ENCODE measurements at places on chromosomes 6 and 20.
A peak's percentile ranks its signal among the peaks of the same experiment; 100 is the strongest.

DNA sequence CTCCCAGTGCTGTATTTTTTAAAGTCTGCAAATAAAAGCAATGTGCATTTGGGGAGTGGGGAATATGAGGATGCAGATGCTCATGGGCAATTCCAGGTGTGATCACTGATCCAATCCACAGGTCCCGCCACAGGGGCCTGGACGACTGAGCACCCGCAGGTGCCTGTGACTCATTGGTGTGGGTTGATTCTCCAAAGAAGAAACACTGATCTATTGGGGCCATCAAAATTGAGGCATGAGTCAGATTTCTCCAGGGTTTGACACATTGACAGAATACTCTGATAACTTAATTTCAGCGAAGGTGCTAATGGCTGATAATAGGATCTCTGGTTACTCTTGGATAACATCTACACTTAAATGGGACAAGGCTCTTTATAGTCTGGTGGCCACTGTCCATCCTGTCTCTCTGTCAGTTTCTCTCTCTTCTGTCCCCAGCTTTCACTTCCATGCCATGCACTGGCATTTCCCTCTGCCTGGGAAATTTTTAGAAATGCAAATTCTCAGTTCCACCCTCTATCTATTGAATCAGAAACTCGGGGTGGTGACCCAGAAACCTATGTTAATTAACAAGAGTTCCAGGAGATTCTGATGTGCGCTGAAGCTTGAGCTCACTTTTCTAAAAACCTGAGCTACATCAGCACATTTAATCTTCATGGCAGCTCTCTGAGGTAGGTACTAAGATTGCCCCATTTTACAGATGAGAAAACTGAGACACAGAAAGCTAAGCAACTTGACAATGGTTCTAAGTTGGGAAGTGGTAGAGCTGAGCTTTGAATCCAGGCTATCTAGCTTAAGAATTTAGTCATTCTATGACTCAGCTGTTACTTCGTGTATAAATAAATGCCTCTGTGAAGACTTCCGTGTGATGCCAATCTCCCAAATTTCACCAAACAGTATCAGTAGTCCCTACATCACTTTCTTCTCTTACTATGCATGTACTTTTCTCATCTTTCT is 10.2 kb upstream of the RCAN2 start:
- DNase-seq: no peak

DNA sequence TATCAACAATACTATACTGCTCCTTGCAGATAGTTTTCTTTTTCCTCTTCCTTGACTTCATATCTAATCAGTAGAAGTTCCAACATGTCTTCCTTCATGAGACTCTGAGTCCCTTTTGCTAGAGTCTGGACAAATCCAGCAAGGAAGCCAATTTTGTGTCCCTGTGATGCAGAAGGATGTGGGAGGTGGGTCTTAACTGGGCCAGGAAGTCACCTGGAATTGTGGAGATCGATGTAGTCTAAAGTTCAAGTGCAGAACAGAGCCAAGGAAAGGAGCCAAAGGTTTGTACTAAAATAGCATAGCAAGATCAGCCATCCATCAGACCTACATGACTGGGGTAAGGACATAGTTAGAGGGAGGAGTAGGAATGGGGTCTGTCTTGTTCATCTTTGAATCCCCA is 37.6 kb downstream of the SPTLC3 start:
- DNase-seq: no peak

- DNase-seq: peak; percentile 20
Measured at GRCh38 chr20:32761831-32762753, at the start of gene DNMT3B. Gene DNMT3B (plus strand): TSS chr20:32762385. CDS start chr20:32780324, 17,939 bp downstream.

GRCh38 chr6:235763-236360 is 56.4 kb upstream of the DUSP22 start:
- peak; percentile 34 for DNase-seq

- DNase-seq: no peak
Measured at GRCh38 chr6:159035891-159036290, 8.9 kb downstream of the TAGAP start.

- no peak for DNase-seq
Measured at GRCh38 chr6:151630991-151631655, 137.3 kb downstream of the CCDC170 start.

DNA sequence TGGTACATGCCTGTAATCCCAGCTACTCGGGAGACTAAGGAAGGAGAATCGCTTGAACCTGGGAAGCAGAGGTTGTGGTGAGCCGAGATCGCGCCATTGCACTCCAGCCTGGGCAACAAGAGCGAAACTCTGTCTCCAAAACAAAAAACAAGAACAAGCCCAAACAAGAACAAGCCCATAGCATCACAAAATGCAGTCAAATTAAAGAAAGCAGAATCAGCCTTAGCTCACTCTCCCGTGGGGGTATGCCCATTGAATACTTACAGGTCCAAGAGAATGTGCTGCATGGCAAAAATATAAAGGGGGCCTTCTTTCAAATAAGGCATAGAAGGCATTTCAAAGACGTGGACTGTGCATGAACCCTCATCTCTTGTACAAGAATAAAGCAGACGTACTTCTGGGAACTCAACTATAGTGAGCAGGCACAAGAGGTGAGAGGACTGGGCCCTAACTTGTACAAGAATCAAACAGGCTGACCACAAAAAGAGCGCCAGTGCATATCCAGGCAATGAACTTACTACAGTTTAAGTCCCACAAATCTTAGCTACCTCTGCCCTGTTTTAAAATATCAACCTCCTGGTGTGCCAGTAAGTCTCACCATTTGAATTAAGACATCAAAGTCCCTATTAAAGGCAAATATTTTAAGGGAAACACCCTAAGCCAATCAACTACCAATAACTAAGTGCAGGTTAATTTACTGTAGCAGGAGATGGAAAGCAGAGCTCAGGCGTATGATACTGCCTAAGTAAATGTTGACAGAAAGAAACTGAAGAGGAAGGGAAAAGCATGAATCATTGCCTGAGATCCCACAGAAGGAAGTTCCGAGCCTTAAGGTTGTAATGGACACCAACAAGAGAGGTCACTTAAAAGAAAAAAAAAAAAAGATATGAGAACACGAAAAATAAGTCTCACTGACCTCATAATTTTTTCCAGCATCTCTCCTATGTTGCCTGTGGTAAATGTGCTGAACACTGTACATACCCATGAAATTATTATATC is 37.4 kb downstream of the TOMM6 start:
- DNase-seq: no peak

DNA sequence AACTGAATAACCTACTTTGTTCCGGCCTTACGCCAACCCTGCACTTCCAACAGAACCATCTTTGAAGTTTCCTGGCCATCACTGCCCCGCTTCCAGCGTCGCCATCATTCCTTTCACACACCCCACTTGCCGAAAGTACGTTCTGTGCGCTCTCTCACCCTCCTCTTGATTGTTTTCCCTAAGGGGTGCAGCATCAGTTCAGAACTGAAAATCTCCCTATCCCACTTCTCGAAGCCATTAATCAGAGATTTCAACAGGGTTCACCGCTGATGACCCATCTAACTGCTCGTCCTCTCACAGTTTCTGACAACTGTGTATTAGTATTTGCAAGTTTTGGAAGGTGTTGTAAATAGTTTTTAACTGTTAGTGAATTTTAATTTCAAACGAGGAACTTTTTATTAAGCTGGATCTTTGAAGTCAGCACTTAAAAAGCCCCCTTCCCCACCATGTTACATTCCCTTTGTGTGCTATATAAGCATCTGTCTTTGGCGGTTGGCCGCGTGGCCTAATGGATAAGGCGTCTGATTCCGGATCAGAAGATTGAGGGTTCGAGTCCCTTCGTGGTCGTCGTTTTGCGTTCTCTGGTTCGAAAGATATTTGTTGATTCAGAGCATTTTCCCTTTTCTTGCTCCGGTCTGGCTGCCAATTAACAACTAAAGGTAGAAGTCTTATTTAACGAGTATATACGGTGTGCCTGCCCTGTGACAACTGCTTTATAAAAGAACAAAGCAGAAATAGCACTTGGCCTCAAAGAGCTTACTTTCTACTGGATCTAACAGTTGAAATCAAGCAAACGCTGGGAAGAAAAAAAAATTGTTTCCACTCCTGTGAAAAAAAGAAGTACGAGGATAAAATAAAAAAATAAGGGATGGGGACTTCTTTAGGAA is 42.6 kb downstream of the TRIM27 start:
- peak; percentile 20 for DNase-seq

DNA sequence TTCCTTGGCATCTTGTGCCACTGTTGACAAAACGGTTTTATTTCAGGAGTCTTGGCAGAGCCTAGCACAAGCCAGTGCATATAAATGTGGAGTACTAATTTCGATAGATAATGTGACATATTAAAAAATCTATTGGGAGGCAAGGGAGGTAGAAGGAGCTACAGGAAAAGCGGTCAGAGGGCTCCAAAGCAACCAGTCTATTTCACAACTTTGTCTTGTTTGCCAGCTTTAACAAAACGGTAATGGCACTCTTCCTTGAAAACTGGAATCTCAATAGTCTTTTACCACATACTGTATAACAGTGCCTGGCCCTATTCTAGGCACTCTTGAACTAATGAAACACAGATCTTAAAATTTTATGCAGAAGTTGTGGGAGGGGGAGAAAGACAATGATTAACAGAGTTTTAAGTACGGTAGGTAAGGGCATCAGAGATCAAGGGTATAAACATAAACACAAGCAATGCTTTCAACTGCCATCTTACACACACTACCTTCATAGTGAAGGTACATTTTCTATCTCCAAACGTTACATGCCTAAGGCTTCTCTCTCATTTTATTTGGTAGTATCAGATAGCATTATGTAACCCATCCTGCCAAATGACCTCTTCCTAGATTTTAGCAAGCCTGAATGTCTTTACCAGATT is 33.5 kb upstream of the SYNCRIP start:
- no peak for DNase-seq

Measured in activated T-helper 1 cell treated with anti-CD3 and anti-CD28 coated beads, Interleukin-2, amount 50 U/mL, for 16 hours (primary cell).